H9 (cell line): ENCODE measurements at places on chromosomes 1 and 21.

DNA sequence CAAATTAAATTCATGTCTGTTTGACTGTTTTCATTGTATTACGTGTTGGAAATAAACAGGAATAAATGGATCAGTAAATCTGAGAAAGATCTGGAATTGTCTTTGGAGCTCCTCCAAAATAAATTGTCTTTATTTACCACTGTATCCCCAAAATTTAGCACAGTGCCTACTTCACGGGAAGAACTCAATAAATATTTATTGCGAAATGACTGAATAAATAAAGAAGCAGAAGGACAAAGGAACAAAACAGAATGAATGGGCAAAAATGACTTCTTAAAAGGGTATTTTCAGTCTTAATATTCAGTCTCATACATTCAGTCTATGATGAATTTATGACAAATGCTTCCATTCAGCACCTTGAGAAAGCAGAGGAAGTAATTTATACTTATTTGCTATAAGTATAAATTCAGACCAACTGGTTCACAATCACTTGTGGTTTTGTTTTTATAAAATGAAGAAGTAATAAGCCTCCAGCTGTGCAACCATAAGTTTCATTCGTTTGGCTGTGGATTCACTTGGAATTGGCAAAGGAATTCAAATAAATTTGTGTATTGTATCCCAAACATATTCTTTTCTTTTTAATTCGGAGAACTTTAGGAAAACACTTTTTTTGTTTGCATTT, 19.2 kb upstream of the PRKAA2 start:
- H3K27me3 ChIP-seq, result no peaks in the 10 kb centered on the region
- no peak overlapping the region for H3K27ac ChIP-seq
- peaks cover 2% of the 10 kb centered on the region; the same call in 1 of the 3 replicates for H3K36me3 ChIP-seq
- H3K4me1 ChIP-seq, result no peaks in the 10 kb centered on the region

- no peaks in the 10 kb centered on the region for H3K4me1 ChIP-seq
- no peak overlapping the region for H3K27ac ChIP-seq
- DNase-seq, result no peak
- H3K36me3 ChIP-seq, result no peaks in the 10 kb centered on the region
- H3K27me3 ChIP-seq, result no peaks in the 10 kb centered on the region
- no peak overlapping the region for H3K4me3 ChIP-seq
Observed at GRCh38 chr1:87888446-87888845, 559.8 kb downstream of the LMO4 start.

- peaks cover 16% of the 10 kb centered on the region for H3K36me3 ChIP-seq
- no peak overlapping the region for H3K27ac ChIP-seq
- H3K27me3 ChIP-seq, result no peaks in the 10 kb centered on the region
- H3K4me3 ChIP-seq, result no peak overlapping the region
- no peaks in the 10 kb centered on the region; the same call in 1 of the 2 replicates for H3K4me1 ChIP-seq
Observed at GRCh38 chr1:245087723-245088122, 67.1 kb upstream of the KIF26B start.

DNA sequence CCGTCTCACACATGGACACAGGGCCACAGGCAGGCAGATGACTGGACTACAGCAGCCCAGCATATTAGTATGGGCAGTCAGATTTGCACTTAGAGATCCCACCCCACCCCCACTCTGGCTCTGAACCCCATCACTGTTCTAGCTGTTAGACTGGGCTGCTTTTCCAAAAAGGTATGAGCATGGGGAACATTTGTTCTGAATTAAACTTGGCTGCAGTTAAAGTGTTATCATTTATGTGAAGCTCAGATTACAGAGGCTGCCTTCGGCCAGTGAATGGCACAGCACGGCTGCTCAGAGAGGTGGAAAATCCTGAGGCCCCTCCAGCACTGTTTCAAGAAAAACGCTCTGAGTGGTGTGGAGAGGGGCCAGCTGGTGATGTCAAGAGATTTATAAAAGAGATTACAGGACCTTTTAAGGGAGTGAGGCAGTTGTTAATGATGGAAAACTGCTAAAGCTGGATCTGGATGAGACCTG, 6.9 kb upstream of the NOS1AP start:
- H3K36me3 ChIP-seq, result no peaks in the 10 kb centered on the region
- DNase-seq, result no peak
- no peaks in the 10 kb centered on the region for H3K4me1 ChIP-seq
- no peak overlapping the region for H3K4me3 ChIP-seq
- no peaks in the 10 kb centered on the region for H3K27me3 ChIP-seq
- no peak overlapping the region for H3K27ac ChIP-seq

GRCh38 chr1:246708166-246708565, 16.0 kb upstream of the SCCPDH start:
- DNase-seq, result no peak
- H3K27ac ChIP-seq, result no peak overlapping the region
- no peaks in the 10 kb centered on the region for H3K27me3 ChIP-seq
- no peaks in the 10 kb centered on the region for H3K4me1 ChIP-seq
- peaks cover 4% of the 10 kb centered on the region for H3K36me3 ChIP-seq

DNA sequence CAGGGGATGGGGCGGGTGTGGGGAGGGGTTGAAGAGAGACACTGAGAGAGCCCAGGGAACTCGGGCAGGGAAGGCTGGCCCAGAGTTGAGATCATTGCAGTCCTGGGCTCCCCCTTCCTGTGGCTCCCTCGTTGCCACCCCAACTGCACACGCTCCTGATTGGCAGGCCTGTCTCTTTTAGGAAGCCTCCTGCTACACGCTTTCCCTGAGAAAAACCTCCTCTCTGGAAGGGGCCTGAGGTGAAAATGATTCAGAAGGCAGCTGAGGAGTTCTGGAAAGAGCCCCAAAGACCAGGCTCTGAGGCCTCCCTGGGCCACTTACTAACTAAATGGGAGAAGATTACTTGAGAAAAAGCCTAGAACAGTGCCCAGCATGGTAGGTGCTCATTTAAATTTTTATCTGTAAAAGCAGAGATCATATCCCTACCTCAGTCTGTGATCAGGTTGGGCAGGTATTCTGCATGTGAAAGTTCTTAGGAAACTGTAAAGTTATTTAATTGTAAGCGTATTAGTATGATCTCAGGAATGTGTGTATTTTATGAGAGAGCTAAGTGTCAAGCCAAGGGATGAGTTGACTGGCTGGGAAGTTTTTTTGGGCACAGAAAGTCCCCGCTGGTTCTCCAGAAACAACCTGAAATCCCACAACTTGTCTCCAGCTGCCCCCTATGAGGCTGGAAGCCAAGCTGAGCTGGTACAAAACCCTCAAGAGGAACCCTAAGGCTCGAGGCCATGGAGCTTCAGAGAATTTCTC, 65.2 kb upstream of the EPS8L3 start:
- no peak overlapping the region for H3K4me3 ChIP-seq
- peaks cover 23% of the 10 kb centered on the region for H3K36me3 ChIP-seq
- no peaks in the 10 kb centered on the region for H3K27me3 ChIP-seq
- no peak overlapping the region for H3K27ac ChIP-seq
- H3K4me1 ChIP-seq, result no peaks in the 10 kb centered on the region; the same call in 1 of the 2 replicates

DNA sequence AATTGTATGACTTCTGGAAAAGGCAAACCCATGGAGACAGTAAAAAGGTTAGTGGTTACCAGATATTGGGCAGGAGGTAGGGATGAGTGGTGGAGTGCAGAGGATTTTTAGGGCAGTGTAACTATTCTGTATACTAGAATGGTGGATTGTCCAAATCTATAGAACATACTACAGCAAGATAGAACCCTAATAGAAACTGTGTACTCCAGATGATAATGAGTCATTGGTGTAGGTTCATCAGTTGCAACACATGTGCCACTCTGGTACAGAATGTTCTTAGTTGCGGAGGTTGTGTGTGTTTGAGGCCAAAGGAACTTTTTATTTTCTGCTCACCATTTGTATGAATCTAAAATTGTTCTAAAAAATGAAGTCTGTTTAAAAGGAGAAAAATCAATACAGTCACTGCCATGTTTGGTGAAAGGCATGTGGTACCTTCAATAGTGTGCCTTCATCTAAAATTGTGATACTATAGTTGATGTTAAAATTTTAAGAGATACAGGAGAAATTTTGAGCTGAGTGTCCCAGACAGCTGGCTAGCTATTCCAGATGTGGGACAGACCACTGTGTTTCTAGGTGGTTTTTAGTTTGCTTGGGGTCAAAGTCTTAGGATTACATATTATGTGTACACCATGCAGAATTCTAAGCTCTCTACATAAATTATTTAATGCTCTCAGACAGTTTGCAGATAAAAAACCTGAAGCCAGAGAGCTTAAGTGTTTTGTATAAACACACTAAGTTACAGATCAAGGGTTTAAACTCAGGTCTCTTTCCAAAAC, 150.5 kb downstream of the RPS6KC1 start:
- H3K4me1 ChIP-seq, result no peaks in the 10 kb centered on the region
- no peak overlapping the region for H3K4me3 ChIP-seq
- H3K27me3 ChIP-seq, result no peaks in the 10 kb centered on the region
- no peak for DNase-seq
- no peak overlapping the region for H3K27ac ChIP-seq
- H3K36me3 ChIP-seq, result peaks cover 22% of the 10 kb centered on the region

DNA sequence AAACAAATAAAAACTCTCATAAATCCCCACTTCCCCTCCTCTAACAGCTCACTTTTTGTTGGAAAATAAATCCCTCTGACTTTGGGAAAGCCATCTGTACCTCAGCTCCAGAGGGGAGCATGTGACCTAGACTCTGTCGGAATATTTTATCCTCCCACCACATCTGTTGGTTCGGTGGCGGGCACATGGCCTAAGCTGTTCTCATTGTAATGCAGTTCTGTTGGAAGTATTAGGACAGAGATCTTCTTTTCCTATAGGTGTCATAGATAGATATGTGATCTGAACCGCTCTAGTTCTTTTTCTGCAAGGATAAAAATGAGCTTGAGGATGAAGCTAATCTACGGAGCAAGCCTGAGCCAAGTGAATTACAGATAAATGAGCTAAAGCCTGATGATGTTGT, 50.5 kb upstream of the EPS8L3 start:
- no peaks in the 10 kb centered on the region for H3K27me3 ChIP-seq
- DNase-seq, result no peak
- H3K36me3 ChIP-seq, result peaks cover 3% of the 10 kb centered on the region; the same call in 1 of the 2 replicates
- no peak overlapping the region for H3K27ac ChIP-seq
- no peak overlapping the region for H3K4me3 ChIP-seq

- H3K27me3 ChIP-seq, result no peaks in the 10 kb centered on the region
- H3K4me3 ChIP-seq, result no peak overlapping the region
- H3K27ac ChIP-seq, result no peak overlapping the region
- DNase-seq, result no peak
Observed at GRCh38 chr1:184163674-184164465, 112.3 kb downstream of the TSEN15 start.

- no peak overlapping the region for H3K4me3 ChIP-seq
- DNase-seq, result no peak
- H3K4me1 ChIP-seq, result 0 out of 2 replicates have a peak, but pooled peaks cover 3% of the 10 kb centered on the region
- no peaks in the 10 kb centered on the region for H3K27me3 ChIP-seq
Observed at GRCh38 chr1:209567698-209568175, 15.8 kb upstream of the CAMK1G start.

DNA sequence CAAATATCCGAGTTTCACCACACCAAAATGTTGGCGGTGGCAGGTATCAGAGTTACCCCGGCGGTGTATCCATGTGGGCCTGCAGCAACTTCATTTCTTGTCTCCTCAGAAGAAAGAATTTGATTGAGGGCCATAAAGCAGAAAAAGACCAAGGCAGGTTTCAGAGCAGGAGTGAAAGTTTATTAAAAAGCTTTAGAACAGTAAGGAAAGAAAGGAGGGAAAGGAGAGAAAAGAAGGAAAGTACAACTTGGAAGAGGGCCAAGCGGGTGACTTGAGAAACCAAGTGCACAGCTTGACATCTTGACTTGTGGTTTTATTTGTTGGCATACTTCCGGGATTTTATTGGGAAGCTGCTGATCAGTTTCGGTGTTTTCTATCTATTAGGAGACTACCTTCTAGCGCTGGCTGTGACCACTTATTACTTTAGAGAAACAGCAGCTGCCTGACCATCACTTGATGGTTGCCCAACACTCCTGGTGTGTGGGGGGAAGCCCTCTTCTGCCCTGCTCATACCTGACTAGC, 75.5 kb upstream of the RAB3GAP2 start:
- no peak overlapping the region for H3K4me3 ChIP-seq
- H3K4me1 ChIP-seq, result no peaks in the 10 kb centered on the region; the same call in 1 of the 2 replicates
- DNase-seq, result no peak
- no peaks in the 10 kb centered on the region for H3K27me3 ChIP-seq
- H3K36me3 ChIP-seq, result no peaks in the 10 kb centered on the region; the same call in 1 of the 2 replicates

GRCh38 chr1:89276690-89277089, 4.0 kb upstream of the GBP5 start:
- no peak for DNase-seq
- no peaks in the 10 kb centered on the region for H3K4me1 ChIP-seq
- H3K4me3 ChIP-seq, result no peak overlapping the region
- H3K27me3 ChIP-seq, result no peaks in the 10 kb centered on the region
- H3K27ac ChIP-seq, result no peak overlapping the region

GRCh38 chr1:188423073-188423472, 1594.3 kb downstream of the PLA2G4A start:
- no peaks in the 10 kb centered on the region for H3K4me1 ChIP-seq
- no peak for DNase-seq
- no peaks in the 10 kb centered on the region for H3K27me3 ChIP-seq
- H3K4me3 ChIP-seq, result no peak overlapping the region
- H3K36me3 ChIP-seq, result no peaks in the 10 kb centered on the region

DNA sequence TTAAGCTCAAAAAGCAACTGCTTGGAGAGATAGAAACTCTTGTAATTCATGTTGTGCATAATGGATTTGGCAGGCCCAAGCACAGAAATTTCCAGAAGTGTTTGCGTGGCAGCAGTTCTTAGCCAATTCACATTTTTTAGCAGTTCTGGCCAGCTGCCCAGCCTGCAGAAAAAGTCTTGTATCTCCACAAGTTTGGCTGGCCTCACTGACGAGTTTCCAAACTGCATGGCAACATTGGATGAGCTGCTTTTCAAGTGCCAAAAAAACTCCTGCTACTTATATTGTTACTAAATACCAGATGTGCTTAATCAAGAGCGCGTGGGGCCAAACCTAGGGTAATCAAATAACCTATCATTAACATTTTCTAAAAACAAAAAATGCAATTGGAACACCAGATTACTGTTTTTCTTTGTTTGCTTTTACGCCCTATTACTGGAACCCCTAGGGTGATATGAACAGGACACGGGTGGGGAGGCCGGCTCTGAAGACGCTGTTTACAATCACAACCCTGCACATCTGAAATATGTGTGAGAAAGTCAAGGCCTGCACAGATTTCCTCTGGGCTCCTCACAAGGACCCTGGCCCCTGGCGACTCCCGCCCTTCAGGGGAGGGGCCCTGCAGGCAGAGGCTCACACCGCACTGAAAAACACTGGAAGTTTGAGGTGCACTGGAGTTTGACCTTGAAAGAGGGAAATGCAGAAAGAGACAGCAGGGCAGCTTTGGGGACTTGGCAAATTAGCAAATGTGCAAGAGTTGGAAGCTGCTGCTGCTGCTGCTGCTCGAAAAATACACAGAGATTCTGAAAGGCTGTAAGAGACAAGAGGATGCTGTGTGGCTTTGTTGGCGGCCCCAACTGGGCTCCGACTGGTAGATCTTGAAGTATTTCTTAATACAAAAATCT, 55.2 kb upstream of the TARBP1 start:
- no peak for DNase-seq
- no peaks in the 10 kb centered on the region for H3K36me3 ChIP-seq
- no peaks in the 10 kb centered on the region for H3K27me3 ChIP-seq
- H3K4me1 ChIP-seq, result peaks cover 2% of the 10 kb centered on the region; the same call in 1 of the 2 replicates
- no peak overlapping the region for H3K4me3 ChIP-seq

DNA sequence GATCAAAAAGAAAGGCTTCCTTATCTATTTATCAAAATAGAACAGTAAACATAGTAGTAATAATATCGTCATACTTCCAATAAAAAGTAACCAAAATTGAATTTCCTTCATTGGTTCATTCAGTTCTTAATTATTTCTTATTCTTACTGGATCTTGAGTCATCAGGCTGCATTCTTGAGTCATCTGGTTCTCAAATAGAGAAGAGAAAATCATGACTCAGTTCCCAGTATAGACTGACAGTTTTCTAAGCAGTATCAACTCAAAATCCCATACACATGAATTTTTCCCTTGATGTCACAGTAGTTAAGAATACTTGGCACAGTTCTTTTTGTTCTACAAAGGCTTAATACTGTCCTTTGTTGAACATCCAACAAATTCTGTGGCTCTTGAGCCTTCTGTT, 626.9 kb upstream of the ADGRL4 start:
- no peak overlapping the region for H3K27ac ChIP-seq
- H3K4me3 ChIP-seq, result no peak overlapping the region
- H3K36me3 ChIP-seq, result no peaks in the 10 kb centered on the region
